ENCODE measurements at places on chromosomes 3 and 15.

DNA sequence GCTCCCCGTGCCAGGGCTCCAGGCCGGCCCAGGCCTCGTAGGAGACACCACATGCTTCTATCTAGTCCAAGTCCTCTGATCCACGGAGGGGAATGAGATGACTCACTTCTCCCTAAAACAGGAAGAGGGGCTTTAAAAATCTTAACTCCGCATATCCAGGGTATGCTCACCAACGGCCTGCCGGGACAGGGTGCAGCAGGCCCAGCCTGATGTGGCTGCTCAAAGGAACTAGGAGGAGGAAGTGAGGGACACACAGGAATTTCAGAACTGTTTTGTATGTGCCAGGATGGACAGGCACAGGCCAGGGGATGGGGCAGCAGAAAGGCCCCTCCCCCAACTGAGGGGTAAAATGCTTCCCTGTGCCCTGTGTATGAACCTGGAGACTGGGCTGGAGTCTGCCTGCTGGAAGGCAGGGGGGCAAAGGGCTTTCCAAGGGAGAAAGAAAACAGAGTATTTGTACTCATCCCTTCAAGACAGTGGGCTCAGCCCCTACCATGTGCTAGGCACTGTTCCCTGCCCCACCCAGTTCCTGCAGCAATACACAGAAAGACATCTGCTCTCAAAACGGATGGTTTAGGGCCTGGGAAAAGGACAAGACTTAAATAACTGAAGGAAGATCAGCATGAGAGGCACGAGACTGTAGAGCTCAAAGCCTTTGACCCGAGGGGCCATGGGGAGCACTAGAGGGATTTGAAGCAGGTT lies 22.1 kb downstream of the CHDH start:
- no peak for DNase-seq

- DNase-seq, result no peak
These were observed 42.4 kb downstream of the LNP1 start for GRCh38 chr3:100443690-100444089.

GRCh38 chr3:114331007-114331406 lies 37.2 kb downstream of the TIGIT start:
- DNase-seq, result no peak

- DNase-seq, result no peak
These were observed 247.5 kb downstream of the NR1D2 start for GRCh38 chr3:24192469-24193056.

DNA sequence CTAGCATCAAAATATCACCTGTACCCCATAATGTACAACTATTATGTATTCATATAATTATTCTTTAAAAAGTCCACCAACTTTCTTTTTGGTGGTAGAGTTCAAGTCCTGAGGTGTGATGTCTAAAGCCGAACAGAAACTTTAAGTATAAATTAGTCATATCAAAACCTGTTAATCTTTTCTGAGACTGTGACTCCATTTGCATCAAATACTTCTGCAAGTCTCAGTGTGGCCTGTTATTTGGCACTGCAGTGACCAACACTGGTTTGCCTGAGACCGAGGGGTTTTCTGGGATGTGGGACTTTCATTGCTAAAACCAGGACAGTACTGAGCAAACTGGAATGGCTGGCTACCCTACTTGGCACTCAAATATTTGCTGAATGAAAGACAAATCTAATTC lies 7.3 kb downstream of the NGLY1 start:
- no peak for DNase-seq

Measured in activated T-helper 1 cell treated with Interleukin-2 at 50 U/mL for 16 hours (primary cell).